ENCODE measurements at places on chromosomes 5 and 9.

- no peak for DNase-seq
These were observed 867 bp downstream of the SYK start for GRCh38 chr9:90802386-90802985.

DNA sequence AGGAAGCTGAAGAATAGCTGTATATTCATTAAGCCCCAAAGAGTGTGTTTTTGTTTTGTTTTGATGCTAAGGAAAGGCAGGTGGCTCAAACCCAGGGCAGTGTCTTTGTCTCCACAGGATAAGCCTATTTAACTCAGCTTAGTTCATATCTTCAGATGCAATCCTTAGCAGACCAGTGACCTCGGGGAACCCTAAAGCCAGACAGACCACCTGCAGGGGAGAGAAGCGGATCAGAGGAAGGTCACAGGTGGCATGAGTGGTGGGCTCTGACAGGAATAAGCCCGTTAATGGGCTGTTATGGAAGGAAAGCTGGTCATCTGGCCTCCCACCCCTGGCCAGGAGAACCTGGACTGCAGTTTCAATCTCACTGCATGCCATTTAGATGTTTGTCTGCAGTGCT is 30.8 kb downstream of the TAS2R1 start:
- no peak for DNase-seq

DNA sequence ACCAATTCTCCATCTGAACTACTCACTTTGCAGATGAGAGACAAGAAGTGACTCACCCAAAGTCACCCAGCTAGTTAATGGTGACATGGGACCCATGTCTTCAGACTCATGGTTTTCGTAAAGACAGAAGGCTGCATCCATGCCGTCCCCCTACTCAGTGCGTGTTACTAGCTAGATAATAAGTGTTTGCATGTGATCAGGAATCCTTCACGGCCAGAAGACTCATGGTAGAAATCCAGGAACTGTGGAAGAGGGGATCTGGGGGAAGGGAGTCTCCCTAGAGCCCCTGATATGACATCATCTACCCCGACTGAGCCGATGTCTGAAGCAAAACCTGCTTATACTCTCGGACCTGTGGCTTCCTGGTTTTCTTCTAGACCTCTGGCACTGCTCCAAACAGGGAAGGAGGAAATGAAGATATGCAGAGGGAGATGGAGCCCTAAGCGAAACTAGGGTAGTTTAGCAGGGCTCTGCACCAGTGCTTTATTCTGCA is 3.3 kb downstream of the RNF183 start:
- DNase-seq, result no peak

DNA sequence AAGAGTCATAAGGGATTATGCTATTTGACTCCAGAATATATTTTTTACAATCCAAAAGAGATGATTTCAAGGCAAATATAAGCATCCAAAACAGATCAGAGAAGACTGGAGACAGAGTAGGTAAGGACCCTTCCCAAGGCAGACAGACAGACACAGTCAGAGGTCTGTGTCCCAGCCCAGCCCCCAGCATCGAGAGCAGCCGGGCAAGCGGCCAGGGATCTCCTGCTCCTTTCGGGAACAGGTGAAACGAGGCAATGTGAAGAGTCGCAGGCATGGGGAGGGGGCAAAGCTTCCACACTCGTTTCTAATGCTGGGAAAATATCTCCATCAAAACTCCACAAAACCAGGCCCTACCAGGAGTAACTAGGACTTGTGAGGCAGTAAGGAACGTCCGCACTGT is 5.8 kb downstream of the PAEP start:
- DNase-seq, result no peak

DNA sequence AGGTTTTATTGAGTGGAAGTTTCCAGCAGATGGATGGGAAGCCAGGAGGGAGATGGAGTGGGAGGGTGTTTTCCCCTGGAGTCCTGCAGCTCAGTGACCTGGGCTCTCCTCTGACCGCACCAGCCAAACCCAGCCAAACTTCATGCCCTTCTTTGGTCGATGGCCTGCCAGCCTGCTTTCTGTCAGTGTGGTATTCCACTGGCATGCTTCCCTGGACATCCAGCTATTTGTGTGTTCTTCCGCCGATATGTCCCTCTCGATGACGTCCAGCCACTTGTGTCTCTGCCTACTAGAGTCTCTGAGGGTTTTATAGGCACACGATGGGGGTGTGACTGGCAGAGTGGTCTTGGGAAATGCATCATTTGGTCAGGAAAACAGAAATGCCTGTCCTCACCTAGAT is 33.8 kb downstream of the GPBP1 start:
- no peak for DNase-seq

Data from activated T-helper 1 cell treated with Interleukin-2 at 50 U/mL for 16 hours (primary cell).